ENCODE measurements at places on chromosomes 5 and 9.

DNA sequence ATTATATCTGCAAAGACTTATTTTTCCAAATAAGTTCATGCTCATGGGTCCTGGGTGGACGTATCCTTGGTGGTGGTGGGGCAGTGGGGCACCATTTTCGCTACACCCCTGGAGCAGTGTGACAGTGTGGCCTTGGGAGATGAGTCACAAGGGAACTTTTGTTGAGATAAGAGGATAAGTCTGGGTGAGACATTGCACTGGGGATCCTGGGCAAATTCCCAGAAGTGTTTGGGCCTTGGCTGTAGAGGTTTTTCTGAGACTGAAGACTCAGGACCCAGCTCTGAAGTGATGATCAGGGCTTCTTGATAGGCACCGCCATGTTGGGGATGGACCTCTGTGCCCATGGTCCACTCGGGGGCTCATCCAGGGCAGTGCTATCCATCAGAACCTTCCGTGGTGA, 149.4 kb downstream of the MACROH2A1 start:
- peak; percentile 37 for DNase-seq

DNA sequence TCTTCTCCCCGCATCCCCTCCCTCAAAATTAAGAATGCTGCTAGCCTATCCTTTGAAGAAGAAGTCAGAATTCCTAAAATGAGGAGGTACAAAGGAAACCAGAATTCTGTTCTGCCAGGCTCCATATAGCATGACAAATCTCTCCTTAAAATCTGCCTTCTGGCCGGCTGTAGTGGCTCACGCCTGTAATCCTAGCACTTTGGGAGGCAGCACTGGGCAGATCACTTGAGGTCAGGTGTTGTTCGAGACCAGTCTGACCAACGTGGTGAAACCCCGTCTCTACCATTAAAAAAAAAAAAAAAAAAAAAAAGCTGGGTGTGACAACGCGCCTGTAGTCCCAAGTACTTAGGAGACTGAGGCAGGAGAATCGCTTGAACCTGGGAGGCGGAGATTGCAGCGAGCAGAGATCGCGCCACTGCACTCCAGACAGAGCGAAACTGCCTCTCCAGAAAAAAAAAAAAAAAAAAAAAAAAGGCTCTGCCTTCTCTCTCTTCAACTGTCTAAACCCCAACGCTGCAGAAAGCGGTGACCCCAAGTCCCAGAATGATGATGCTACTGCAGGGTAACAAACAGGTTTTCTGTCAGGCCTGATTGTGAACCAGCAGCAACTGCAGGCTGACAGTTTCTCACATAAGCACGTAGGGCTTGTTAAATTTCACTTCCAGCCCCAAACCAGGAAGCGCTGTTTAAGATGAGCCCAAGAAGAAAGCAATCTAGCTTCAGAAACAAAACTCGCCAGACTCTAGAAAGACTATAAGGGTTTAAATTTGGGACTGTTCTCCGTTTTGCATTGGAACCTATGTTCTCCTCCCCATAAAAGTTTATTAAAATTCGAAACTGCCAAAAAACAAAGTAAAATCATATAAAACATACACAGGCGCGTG, 963 bp upstream of the CAST start:
- DNase-seq: peak; percentile 35

GRCh38 chr9:104776797-104777196, 12.9 kb downstream of the NIPSNAP3B start:
- no peak for DNase-seq

DNA sequence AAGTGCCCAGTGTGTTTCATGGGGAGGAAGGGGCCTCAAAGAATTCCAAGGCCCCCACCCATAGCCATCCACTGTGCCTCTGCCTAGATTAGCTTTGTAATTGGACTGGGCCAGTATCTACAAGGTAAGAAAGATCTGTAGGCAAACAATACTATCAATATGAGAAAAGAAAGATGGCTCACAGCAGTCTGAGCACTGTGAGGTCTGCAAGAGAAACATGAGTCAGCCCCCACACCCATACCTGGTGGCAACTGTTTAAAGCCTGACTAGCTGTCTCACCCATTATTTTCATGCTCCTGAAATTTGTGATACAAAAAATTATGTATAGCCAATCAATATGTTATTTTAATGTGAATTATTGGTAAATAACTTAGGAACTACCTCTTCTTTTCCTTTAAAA, 10.0 kb upstream of the ZNF483 start:
- no peak for DNase-seq

DNA sequence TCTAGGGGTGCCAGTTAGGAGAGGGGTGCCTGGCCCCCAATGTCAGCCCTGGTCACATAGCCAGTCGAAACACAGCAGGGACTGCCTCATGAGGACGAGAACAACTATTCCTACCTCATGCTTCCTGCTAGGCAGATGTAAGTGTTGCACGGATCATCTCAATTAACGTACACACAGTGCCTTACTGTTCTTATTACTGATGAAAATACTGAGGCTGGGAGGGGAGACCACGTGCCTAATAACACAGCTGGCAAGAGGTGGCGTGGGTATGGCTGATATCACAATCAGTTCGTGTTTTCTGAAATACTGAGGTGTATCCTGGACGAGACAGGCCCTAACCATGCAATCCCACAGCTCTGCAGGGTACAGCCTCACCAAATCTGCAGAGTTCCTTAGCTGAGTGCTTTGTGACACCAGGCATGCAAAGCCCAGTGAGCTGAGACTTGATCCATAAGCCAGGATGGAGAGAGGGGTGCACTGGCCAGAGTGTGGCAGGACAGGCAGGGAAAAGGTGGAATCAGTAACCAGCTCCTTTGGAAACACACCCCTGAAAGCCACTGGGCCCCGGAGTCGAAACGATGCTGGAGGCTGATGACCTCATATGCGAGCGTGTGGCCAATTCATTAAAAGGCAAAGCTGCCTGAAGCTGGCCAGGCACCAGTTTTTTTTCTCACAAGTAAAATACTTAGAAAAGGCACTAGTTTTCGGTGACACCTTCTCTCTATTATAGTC, 63.9 kb downstream of the PRRT1B start:
- peak; percentile 32 for DNase-seq

All from brain microvascular endothelial cell (primary cell).